Activated CD8-positive, alpha-beta T cell treated with anti-CD3 and anti-CD28 coated beads, Interleukin-2, amount 10 ng/mL, durations not matched to agents 7 days and 5 days (primary cell): ENCODE measurements at places on chromosomes 2 and 18. TPM values are rescaled to one million over a fixed set of nuclear protein-coding genes. Genes with fewer than 3 reads are reported as not detected.

DNA sequence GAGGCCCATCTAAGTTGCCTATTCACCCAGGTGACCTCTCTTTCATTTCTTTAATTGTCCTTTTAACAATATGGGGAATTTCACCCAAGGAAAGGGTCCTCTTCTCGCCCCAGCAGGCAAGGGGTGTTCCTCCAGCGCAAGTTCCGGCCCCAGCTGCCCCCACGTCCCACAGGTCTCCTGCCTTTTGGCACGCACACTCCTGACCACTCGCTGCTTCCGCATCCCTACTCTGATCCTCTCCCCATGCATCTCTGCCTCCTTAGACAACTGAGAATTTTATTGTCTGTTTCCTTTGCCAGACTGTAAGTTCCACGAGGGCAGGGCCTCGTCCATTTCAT lies 684 bp upstream of the ARPC2 start:
- DNase-seq, result no peak

DNA sequence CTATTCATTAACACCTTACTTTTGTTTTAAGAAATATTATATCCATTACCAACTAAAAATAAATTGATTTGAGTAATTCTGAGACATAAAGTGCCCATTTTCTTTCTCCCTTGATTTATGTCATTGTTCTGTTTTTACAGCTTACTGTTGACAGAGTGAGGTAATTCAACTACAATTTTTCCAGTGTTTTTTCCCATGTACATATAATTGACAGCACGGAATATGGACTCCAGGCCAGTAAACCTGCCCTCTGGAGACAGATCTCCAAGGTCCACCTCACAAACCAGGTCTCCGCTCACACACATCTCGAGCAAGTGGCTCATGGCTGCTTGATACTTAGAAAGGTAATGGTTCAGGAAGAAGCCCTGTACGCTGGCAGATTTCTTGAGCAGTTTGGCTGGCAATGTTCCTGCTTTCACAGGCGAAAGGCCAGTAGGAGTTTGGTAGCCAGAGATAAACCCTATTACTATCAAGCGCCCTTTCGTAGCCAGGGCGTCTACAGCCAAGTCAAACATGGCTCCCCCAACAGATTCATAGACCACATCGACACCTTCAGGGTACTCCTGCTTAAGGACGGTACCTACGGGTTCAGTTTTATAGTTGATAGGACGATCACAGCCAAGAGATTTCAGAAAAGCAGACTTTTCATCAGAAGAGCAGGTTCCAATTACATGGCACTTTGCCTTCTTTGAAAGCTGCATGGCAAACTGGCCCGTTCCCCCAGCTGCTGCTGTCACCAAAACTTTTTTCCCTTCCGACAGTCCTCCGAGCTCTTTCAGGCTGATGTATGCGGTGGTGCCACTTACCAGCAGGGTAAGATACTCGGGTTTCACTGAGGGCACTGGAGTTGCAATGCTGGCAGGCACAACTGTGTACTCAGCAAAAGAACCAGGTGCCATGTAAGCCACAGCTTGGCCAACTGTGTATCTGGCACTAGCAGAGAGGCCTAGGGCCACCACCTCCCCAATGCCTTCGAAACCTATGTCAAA lies 7.4 kb downstream of the PTGR3 start:
- no peak for DNase-seq

DNA sequence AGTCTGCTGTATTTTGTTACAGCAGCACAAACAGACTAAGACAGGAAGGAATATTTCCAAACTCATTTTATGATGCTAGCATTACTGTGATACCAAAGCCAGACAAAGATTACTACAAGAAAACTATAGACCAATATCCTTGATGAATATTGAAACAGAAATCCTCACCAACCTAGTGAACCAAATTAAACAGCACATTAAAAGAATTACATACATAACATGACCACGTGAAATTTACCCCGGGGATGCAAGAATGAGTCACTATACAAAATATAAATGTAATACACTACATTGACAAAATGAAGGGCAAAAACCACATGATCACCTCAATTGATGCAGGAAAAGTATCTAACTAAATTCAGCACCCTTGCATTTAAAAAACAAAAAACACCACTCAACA lies 112.6 kb downstream of the CHN1 start:
- no peak for DNase-seq

- DNase-seq, result no peak
Observed at GRCh38 chr2:238498691-238499295, 72.1 kb downstream of the ASB1 start.

HOXD12 gene
- not detected for total RNA-seq

HOXD1 gene
- not detected for total RNA-seq

APLF gene
- 2.6 TPM for total RNA-seq

TPRKB gene
- total RNA-seq, result 43.7 TPM
